ENCODE measurements at places on chromosomes 16 and 17.

DNA sequence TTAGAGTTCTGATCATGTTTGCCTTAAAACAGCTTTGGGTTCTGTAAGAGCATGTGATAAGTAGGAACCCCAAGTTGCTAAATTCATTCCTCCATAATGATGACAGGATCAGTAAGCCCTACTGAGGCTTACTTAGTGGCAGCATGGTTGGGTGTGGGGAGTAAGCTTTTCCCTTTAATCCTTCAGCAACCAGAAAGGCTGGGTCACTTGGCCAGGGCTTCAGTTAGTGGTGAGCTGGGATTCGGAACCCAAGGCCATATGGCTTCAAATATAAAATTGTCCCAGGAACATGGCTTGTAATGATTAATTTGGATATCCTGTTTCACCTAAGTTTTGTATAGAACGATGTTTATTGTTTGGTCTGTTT lies 850 bp downstream of the GINS3 start:
- peak; percentile 13 for DNase-seq

DNA sequence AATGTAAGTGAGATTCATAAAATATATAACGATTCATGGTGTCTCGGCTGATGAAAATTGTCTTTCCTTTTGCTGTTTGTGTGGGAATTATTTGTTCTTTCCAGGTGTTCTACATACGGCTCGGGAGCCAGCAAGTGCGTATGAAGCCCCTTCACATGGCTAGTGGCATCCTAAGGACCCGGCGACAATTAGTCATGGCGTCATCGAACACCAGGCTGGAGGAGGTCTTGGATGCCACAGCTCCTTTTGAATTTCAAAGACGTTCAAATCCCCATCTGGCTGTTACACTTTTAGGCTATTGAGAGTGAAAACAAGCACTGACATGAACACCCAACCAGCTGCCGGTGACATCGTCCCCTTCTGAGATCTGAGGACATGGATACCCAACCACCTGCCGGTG lies 397.7 kb upstream of the TNRC6C start:
- DNase-seq, result no peak

DNA sequence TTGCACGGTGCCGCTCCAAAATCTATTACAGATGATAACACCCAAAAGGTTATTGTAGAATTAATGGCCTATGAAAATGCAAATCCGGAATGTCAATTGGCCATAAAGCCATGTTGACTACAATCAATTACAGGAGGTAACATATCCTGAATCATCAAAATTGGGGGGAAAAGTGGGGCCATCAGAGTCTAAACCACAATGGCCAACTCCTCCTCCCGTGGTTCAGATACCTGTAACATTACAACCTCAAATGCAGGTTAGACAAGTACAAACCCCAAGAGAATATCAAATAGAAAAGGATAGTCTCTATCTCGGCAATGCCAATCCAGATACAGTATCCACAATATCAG lies 14.9 kb downstream of the FLYWCH1 start:
- DNase-seq, result no peak

- no peak for DNase-seq
Measured at GRCh38 chr17:76934561-76935320, 66.5 kb downstream of the MGAT5B start.

- no peak for DNase-seq
Measured at GRCh38 chr16:1351215-1351581, 480 bp downstream of the TSR3 start.

- peak; percentile 91 for DNase-seq
Measured at GRCh38 chr17:41065829-41066624, at the start of gene KRTAP2-4. Gene KRTAP2-4 (minus strand): TSS chr17:41065879. CDS start chr17:41065845, 34 bp downstream.

DNA sequence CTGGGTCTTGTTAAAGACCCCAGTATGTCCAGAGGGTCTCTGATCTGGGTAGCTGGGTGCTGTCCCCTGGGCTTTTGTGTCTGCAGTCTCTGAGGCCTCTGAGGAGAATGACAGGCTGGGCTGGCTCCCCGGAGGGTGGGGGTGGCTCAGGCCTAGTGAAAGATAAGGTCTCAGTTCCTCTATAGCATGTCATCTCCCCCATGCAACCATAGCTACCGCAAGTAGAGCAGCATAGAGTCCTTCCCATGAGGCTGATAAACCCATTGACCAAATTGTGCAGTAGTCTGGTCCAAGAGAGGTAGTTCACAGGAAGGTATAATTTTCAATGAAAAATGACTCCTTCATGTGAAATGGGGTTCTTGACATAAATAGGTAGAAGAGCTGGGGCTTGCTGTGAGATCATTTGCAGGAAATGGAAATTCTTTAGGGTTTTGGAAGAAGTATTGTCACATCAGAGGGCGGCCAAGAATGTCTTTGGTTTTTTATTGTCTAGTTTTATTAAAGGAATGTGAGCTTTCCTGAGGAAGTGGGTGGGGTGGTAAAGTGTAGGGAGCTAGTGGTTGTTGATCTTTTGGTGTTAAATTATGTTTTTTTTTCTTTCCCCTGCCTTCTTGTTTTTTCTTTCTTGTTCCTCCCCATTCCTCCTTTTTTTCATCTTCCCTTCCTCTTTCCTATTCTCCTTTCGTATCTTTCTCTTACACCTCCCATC lies 21.0 kb downstream of the SLC7A6OS start:
- DNase-seq, result no peak

DNA sequence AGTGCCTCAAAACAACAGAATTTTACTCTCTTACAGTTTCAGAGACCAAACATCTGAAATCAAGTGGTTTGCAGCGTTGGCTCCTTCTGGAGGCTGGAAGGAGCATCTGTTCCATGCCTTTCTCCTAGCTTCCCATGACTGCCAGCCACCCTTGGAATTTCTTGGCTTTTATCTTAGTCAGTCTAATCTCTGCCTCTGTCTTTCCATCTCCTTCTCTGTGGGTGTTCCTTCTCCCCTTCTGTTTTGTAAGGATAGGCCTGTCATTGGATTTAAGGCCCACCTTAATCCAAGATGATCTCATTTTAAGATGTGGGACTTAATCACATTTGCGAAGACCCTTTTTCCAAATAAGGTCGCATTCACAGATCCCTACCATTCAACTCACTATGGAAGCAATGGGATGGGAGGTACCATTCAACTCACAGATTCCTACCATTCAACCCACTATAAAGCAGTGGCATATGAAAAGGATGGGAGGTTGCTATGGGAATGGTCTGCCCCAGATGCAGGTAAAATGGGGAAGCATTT lies 321.8 kb downstream of the WWOX start:
- DNase-seq, result no peak

- no peak for DNase-seq
Measured at GRCh38 chr16:49471038-49471727, 97.6 kb downstream of the C16orf78 start.

- peak; percentile 84 for DNase-seq
Measured at GRCh38 chr16:25210758-25211157, 6.0 kb upstream of the AQP8 start.

GRCh38 chr17:77006971-77007649 lies 133.7 kb upstream of the SEC14L1 start:
- DNase-seq, result no peak

- DNase-seq, result peak; percentile 79
Measured at GRCh38 chr16:28863929-28864793, 518 bp downstream of the SH2B1 start.

DNA sequence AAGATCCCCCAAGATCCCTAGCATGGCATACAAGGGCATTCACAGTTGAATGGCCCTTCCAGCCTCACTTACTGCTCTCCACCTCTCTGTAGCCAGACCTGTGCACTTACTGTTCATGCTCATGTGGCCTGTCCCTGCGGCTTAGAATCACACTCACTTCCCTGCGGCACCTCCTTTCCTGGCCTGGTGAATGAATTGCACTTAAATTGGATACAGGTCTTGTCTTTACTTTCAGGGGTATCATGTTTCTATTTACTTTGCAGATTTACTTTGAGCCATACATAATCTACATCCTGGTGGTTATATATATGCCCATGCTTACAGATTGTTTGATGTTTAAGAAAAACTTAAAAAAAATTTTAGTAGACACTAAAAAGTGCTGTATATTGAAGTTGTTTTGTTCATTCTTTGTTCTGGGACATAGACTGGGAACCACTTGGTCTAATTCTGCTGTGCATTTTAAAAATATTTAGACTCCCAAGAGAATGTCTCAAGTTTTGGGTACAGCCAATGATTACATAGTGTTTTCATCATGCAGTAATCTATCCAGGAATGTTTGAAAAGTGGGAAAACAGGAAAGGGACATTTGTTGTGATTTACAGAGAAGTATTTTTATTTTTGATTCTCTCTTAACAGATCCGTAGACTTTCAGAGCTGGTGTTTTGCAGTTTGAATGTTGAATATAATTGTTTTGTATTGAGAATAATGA lies 63.9 kb downstream of the NUP88 start:
- peak; percentile 26 for DNase-seq

- no peak for DNase-seq
Measured at GRCh38 chr17:41437254-41437653, 3.5 kb downstream of the KRT38 start.

DNA sequence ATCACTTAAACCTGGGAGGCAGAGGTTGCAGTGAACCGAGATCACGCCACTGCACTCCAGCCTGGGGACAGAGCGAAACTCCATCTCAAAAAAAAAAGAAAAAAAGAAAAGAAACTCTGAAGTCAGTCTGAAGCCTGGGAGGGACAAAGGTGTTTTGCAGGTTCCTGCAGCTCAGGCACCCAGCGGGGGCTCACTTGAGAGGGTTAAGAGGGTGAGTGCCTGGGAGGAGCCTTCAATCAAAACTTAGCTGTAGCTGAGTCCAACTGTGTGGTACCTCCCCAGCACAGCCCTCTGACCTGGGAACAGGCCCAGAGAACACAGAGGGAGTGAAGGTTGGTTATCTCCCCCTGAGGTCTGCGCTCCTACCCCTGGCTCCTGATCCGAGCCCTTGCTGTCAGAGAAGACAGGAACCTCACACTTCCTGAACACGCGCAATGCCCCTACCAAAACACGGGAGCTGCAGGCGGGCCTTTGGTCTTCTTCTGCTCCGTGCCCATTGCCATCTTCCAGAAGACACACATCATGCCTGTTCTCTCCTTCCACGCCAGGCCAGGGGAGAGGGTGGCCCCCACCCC lies 20.4 kb upstream of the ZC3H18 start:
- no peak for DNase-seq

DNA sequence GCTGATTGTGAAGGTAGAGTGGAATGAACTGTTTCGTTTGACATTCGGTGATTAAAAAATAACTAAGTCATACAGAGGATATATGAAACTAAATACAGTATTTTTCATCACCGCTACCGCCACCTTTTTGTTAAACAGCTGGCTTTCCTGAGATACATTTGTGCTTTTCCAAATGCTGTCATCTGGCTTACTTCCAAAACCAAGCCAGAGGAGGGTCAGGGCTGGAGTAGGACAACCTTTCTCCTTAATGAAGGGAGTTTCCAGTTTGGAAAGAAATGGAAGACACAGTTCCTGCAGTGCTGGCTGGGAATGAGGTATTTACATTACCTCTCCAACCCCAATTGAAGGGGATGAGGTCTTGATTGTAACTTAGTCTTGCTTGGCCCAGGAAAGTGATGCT lies 3.2 kb downstream of the TNRC6C start:
- DNase-seq, result no peak

DNA sequence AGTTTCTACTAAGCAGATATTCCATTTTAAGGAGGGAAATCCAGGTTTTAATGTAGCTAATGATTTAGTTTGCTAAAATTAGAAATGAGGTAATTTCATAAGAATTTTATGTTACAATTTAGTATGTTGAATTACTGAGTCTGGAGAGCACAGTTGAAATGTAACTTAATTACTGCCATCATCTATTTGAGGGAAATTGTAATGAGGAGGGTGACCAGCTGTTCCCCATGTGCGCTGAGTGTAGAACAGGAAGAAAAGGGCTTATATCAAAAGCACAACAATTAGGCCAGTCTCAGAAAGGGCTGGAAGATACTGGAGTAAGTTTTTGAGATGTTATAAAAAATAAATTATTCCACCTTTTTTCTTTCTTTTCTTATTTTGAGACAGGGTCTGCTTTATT lies 735.1 kb upstream of the GOT2 start:
- no peak for DNase-seq

GRCh38 chr17:27356091-27356705 lies 62.3 kb downstream of the WSB1 start:
- DNase-seq, result no peak

- peak; percentile 10 for DNase-seq
Measured at GRCh38 chr17:68020409-68020756, 15.2 kb upstream of the KPNA2 start.

DNA sequence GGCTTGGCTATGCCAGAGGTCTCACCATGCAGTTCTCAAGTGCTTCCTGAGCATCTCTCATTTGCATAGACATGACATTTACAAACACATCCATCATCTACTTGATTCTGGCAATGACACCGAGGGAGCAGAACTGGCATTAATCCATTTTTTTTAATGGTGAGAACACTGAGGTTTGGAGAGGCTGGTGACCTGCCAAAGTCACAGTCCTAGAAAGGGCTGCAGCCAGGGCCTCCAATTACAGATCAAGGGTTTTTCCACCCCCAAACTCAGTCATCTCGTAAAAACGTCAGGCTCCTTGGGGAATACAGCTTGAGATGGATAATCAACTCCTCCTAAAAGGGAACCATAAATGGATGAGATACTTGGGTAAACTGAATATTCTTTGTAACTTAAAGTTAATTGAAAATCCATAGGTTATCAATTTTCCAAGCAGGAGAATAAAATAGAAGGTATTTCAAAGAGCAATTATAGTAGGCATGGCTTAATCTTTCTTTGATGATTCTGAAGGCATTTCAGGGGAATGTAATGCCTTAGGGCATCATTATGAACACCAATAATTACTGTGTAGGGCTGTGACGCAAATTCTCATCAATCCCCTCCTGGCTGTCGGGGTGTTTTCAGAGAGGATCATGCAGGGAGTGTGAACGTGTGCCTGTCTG lies 9.4 kb upstream of the MEOX1 start:
- DNase-seq, result peak; percentile 79

DNA sequence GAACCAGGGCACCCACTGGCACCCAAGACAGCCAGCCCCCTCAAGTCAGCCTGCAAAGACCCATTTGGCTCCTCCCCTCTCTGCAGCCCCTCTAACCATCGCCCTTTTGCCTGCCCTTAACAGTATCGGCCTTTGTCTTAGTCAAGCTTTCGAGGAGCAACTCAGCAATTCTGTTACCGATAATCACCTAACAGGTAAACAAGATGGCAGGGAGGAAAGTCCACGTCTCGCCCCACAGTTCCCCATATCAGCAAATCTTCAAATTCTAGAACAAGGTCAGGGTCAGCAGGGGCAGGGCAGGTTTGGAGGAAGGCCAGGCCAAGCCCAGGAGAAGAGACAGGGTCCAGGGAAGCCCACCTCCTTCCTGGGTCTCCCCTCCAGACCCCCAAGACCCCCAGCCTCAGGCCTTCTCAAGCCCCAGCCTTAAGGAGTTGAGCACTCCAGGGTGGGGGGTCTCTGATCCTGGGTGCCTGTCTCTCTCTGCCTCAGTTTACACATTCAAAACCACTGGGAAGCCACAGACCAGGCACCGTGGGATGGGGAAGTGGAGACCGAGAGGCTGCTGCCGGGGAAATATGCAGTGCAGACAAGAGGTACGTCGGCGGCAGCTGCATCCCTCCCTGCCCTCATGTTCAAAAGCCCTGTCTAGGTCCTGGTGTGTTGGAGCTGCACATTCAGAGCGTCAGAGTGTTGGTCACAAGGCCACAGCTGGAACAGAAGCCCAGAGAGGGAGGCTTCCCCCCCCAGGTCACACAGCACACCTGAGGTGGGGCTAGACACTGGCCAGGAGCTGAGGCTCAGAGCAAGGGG lies 3.9 kb upstream of the OSGIN1 start:
- DNase-seq, result no peak
